Glomerular endothelial cell (primary cell): ENCODE measurements at places on chromosomes 6 and 20.

DNA sequence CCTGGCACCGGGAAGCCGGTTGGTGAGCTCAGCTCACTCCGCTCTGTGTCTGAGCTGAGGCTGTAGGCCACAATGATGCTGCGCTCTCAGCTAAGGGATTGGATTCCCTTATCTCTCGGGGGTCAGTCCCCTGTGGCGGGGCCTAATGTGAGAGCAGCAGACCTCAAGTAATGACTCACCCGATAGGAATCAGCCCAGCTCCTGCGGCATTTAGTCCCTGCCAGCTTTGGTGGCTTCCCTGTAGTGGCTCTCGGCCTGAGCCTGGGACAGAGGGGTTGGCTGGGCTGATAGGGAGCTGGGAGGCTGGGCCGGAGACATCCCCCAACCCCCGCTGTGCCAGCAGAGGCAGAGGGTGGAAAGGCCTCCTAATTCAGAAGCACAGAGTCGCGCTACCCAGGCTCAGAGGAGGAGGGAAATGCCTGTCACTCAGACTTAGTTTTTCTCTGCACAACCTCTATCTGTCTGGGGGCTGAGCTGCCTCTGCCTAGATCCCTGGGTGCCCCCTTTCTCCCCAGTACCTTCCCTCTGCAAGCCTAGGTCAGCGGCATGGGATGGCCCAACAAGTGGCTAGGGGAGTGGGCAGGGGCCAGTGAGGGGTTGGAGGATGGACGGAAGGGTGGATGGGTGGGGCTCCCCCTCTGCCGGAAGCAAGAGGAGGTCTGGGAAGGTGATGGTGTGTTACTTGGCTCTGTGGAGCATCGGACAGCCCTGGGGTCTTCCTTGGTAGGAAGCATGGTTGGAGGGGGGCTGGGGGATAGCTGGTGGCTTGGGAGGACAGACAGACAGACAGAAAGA is 92.2 kb downstream of the CDH22 start:
- no peak for DNase-seq

DNA sequence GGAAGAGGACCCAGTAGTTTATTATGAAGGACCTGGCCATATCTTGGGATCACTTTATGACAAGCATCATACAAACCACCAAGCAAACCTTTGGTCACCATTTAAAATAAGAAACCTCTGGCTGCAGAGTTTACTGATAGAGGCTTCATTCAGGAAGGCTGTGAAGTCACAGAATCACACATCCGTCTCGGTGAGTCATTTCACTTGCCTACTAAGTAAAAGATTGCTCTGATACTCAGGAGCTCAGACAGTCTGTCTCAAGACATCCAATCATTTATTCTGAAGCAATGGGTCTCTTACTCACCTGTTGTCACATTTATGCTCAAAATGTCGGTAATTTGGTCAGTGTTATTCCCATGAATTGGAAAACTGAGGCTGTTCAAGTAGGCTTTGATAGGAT is 33.7 kb downstream of the ADGRF5 start:
- DNase-seq = peak; percentile 51

- no peak for DNase-seq
Measured at GRCh38 chr6:168909288-168909687, 344.4 kb downstream of the THBS2 start.

- DNase-seq = no peak
Measured at GRCh38 chr6:31614684-31615578, at the start of gene AIF1. Gene AIF1, plus strand, starts transcription at chr6:31615234. Its CDS starts 96 bp downstream, at chr6:31615330.

DNA sequence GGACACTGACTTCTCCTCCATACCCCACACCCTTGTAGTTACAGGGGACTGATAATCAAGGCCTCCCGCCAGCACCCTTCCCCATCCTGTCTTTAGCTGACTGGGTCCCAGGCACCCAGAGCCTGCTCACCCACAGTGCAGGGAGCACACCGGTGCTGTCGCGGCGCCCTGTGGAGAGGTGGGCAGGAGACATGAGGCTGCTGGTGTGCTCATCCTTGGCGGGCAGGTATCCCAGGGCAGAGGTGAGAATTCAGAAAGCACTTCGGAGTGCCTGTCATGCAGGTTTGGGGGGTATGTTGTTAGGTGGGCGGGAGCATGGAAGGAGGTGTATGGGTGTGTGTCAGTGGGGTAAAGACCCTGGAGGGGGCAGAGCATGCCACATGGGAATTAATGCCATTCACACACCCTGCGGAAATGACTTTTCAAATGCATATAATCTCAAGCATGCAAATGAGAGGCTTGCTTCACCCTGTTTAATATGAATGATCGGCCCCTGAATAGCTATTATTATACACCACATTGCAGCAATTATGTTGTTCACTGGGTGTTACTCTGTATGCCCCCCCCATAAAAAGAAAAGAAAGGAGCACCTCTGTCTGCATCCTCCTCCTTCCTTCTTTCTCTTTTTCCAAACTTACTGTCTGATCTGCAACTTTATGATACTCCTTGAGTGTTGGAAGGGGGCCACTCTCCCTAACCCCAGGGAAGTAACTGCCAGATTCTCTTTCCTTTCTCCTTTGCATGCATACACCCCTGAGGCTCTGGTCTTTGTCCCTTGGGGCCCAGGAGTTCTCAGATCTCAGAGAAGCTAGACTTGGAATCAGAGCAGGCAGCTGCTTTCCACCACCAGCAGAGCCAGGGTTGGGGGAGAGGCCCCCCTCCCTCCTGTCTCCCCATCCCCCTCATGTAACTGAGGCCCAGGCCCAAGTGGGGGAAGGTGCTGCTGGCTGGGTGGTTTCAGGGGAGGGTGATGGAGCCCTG is 16.0 kb downstream of the FOXP4 start:
- DNase-seq = no peak

GRCh38 chr6:144931172-144932035 is 646.3 kb downstream of the UTRN start:
- no peak for DNase-seq

- DNase-seq = no peak
Measured at GRCh38 chr6:138004430-138005287, 102.6 kb downstream of the PERP start.

- DNase-seq = no peak
Measured at GRCh38 chr6:136445063-136445462, 105.2 kb downstream of the MAP7 start.

DNA sequence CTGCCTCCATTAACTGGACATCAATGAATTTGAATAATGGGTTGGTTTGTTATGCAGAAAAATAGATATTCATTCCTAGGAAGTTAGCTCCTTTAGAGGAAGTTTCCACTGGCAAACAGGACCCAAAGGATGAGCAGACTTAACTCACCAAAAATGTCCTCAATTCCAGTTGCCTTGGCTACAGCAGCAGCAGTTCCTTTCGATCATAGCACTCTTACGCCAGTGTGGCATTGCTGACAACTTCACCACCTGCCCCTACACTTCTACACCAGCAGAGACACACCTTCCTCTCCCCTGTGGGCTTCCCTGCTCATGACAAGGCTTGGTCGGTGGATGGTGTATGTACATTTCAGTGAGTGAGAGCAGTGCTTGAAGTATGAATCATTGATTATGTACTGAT is 532.8 kb downstream of the QKI start:
- no peak for DNase-seq

- DNase-seq = no peak
Measured at GRCh38 chr6:152026291-152026690, 218.8 kb downstream of the ESR1 start.

DNA sequence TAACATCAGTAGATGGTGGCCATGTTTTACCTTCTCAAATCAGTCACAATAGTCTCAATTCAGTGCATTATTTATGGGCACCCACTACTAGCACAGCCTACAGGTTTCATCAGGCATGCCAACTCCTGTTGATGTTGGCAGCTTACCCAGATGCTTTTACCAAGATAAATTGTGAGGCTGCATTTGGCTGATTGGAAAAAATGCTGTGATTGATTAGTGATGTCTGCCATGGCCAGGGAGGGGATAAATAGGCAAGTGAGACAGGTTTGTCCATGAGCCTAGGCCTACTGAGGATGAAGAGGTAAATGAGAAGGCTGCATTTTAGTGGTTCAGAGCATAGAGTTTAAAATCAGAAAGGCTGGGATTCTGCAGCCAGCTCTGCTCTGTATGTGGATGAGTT is 227.1 kb downstream of the NFATC2 start:
- DNase-seq = no peak
